Ovary (tissue), 10 donors: ENCODE measurements at places on chromosomes 11 and 22.

- no peak overlapping the region for H3K4me3 ChIP-seq
- peaks cover 12% of the 10 kb centered on the region for H3K4me1 ChIP-seq
- H3K36me3 ChIP-seq = no peaks in the 10 kb centered on the region
- peak; percentile 39 for DNase-seq
- H3K27ac ChIP-seq = peak overlapping the region; percentile 9
These were observed 10.5 kb downstream of the MCAM start for GRCh38 chr11:119306373-119306890.

DNA sequence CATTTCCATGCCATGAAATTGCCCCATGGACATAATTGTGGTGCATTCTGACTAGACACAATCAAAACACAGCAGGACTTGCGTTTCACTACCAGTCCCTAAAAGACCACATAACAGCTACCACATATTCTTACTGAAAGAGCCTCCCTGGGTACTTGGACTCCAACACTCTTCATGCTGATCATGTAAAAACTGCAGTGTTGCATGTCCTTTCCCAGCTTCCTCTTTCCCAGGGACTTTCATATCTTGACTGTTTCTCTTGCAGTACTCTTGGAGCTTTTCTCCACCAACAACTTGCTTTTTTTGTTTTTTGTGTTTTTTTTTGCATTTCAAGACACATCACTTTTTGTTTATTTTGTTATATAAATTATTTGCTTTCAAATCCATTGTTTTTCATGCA lies 22.9 kb downstream of the MS4A6E start:
- H3K27me3 ChIP-seq = no peaks in the 10 kb centered on the region
- no peak overlapping the region for H3K4me3 ChIP-seq
- H3K36me3 ChIP-seq = no peaks in the 10 kb centered on the region
- DNase-seq = no peak
- H3K27ac ChIP-seq = no peak overlapping the region
- H3K4me1 ChIP-seq = no peaks in the 10 kb centered on the region

DNA sequence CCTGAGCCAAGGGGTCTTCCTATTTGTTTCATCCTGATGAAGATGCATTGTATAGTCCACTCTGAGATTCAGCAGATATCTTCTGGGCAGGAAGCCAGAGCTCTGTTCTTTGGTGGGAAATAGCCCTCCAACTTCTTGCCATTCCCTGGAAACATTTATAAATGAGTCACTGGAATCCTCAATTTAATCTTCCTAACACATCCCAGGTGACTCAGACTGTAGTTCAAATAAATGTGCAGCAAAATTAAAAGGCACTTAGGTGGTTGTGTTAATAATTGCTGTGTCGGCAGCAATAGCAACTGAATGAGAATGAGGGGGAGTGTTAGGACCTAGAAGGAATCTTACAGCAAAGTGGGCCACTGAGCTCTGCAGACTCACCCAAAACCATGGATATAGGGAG lies 108.6 kb downstream of the INSC start:
- H3K4me3 ChIP-seq = no peak overlapping the region
- H3K36me3 ChIP-seq = no peaks in the 10 kb centered on the region

- no peaks in the 10 kb centered on the region for H3K27me3 ChIP-seq
- no peaks in the 10 kb centered on the region for H3K4me1 ChIP-seq
- no peak for DNase-seq
- no peaks in the 10 kb centered on the region for H3K36me3 ChIP-seq
These were observed 60.5 kb downstream of the NAT10 start for GRCh38 chr11:34165786-34166555.

- H3K36me3 ChIP-seq = no peaks in the 10 kb centered on the region
- peaks cover 48% of the 10 kb centered on the region for H3K4me1 ChIP-seq
- H3K4me3 ChIP-seq = no peak overlapping the region
- no peaks in the 10 kb centered on the region for H3K27me3 ChIP-seq
These were observed 50.5 kb downstream of the SCUBE1 start for GRCh38 chr22:43292630-43293018.

DNA sequence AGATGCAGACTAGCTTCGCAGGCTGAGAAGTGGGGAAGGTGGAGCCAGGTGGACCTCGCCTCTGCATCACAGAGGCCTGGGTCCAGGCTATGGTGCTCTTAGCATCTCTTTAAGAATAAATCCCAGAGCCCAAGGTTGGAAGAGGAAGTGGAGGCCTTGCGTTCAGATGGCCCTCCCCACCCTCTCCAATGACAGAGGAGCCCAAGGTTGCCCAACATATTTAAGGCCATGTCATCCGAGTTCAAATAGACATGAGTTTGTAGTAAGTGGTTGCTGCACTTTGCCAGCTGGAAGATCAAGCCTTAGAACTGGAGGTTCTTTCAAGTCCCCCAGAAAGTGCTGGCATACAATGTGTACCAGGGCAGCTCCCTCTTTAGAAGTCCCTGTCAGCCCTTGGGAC lies 47.1 kb upstream of the HORMAD2 start:
- peaks cover 4% of the 10 kb centered on the region for H3K4me1 ChIP-seq
- no peak overlapping the region for H3K4me3 ChIP-seq
- no peak for DNase-seq
- H3K36me3 ChIP-seq = no peaks in the 10 kb centered on the region

GRCh38 chr11:43699870-43700269 lies 19.3 kb downstream of the HSD17B12 start:
- no peak for DNase-seq
- H3K27me3 ChIP-seq = no peaks in the 10 kb centered on the region
- peaks cover 3% of the 10 kb centered on the region for H3K4me1 ChIP-seq
- no peaks in the 10 kb centered on the region for H3K36me3 ChIP-seq

DNA sequence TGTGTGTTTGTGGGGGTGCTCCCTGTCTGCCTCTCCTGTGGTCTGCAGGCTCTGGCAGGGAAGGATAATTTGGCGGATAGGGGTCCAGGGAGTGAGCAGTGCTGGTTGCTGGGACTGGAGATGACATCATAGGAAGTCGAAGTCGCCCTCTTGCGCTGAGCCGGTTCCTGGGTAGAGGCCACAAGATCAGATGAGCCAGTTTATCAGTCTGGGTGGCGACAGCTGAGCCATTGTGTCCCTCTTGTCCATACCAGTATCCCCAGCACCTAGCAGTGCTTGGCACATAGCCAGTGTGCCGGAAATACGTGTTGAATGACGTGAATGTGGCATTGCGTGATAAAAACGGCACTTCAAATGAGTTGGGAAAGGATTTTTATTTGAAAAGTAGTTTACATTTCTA lies 9.8 kb downstream of the APOL5 start:
- no peaks in the 10 kb centered on the region for H3K36me3 ChIP-seq
- no peaks in the 10 kb centered on the region for H3K4me1 ChIP-seq
- no peak overlapping the region for H3K27ac ChIP-seq
- no peak overlapping the region for H3K4me3 ChIP-seq
